CD4-positive, alpha-beta T cell treated with Interleukin-21 for 1 hour (primary cell): ENCODE measurements at places on chromosomes 16 and 17.

- DNase-seq = no peak
These were observed 5.6 kb downstream of the ALOX15 start for GRCh38 chr17:4635823-4636375.

- no peak for DNase-seq
These were observed 6.5 kb upstream of the PRR29 start for GRCh38 chr17:63991611-63992010.

GRCh38 chr16:88815227-88815626, 3.5 kb upstream of the APRT start:
- DNase-seq = no peak

GRCh38 chr17:37124821-37125173, 176.0 kb downstream of the AATF start:
- no peak for DNase-seq

GRCh38 chr16:28292731-28293600, 641 bp downstream of the SBK1 start:
- DNase-seq = peak; percentile 28

GRCh38 chr16:19138601-19139000, 24.8 kb downstream of the ITPRIPL2 start:
- DNase-seq = no peak

DNA sequence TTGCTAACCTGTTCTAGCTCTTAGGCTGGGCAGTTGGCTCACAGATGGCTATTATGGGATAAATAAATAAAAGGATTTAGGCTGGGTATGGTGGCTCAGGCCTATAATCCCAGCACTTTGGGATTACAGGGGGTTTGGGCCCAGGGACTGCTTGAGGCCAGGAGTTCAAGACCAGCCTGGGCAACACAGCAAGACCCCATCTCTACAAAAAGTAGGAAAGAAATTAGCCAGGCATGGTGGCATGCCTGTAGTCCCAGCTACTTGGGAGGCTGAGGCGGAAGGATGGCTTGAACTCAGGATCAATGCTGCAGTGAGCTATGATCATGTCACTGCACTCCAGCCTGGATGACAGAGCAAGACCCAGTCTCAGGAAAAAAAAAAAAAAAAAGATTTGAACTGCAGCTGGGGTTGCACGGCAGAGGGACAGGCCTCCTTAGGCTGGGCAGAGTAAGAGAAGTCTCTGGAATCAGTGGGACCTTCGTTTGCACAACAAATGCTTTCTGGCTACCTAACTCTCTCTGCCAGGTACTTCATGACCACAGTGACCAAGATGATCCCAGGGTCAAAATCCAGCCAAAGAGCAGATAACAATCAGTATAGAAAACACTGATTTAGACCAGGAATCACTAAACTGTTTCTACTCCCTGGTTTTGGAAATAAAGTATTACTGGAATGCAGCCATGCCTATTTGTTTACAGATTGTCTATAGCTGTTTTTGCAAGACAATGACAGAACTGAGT, 6.8 kb downstream of the RUSF1 start:
- no peak for DNase-seq

DNA sequence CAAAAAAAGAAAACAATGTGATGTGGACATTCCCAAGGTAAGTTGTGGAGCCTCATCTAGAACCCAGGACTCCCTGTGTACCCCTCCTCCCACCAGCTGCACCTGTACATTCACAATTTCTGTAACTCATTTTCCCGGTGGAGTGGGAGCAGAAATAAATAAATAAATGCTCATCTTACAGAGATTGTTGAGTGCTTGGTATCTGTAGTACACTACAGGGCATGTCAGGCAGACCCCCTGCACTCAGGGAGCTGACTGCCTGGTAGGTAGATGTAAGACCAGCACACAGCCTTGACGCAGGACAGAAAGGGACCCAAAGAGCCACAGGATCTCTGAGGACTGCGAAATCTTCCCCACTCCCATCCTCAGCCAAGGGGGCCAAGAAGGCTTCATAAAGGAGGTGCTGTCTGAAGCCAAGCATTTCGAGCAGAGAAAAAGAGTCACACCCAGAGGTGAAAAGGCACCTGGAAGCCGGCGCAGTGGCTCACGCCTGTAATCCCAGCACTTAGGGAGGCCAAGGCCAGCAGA, 6.5 kb downstream of the EIF1 start:
- no peak for DNase-seq

DNA sequence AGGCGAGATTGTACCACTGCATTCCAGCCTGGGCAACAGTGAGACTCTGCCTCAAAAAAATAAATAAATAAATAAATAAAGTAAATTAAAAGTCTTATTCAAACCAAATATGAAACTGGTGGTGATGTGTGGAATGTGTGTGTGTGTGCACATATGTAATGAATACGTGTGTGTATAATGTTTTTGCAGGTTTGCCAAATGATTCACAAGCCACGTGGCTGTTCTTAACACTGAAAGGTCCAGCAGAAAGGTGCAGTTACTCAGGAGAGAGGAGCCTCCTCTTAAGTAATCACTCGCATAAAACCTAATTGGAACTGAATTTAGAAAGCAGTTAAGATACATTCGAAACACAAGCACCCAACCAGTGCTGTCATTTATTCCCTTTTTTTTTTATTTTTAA, 22.9 kb downstream of the GDE1 start:
- no peak for DNase-seq
